ENCODE measurements at places on chromosomes 11 and 22. TPM values are rescaled to one million over a fixed set of nuclear protein-coding genes. Genes with fewer than 3 reads are reported as not detected.

The MRGPRX2 gene
- not detected for total RNA-seq

The TMEM121B gene
- total RNA-seq = 0.19 TPM

DNA sequence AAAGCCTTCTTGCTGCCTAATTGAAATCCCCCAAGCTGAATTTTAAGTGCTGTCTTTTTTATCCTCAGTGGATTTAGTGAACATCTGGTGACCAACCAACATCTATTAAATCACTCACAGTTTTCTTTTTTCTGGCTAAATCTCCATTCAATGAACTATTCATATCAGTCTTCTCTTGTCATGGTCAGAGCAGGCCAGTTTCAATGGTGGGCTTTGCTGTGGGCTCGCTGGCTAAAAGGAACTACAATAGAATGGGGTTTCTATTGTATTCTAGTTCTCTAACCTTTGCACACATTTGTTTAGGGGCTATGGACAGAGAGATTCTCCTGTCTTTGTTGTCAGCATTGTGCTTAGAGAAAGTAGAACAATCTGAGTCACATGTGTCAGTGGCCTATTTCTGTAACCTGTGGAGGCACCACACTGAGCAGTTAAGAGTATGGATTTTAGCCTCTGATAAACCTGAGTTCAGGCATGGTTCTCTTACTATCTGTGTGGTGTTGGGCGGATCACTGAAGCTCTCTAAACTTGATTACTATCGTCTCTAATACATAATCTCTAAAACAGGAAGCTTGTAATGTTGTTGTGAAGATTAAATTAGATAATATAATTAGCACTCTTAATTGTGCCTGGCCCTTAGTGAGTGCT, 94.2 kb upstream of the CADM1 start:
- no peak for DNase-seq
- no peak overlapping the region for H3K4me3 ChIP-seq
- no peaks in the 10 kb centered on the region for H3K27me3 ChIP-seq
- H3K36me3 ChIP-seq = no peaks in the 10 kb centered on the region
- no peak overlapping the region for H3K27ac ChIP-seq

DNA sequence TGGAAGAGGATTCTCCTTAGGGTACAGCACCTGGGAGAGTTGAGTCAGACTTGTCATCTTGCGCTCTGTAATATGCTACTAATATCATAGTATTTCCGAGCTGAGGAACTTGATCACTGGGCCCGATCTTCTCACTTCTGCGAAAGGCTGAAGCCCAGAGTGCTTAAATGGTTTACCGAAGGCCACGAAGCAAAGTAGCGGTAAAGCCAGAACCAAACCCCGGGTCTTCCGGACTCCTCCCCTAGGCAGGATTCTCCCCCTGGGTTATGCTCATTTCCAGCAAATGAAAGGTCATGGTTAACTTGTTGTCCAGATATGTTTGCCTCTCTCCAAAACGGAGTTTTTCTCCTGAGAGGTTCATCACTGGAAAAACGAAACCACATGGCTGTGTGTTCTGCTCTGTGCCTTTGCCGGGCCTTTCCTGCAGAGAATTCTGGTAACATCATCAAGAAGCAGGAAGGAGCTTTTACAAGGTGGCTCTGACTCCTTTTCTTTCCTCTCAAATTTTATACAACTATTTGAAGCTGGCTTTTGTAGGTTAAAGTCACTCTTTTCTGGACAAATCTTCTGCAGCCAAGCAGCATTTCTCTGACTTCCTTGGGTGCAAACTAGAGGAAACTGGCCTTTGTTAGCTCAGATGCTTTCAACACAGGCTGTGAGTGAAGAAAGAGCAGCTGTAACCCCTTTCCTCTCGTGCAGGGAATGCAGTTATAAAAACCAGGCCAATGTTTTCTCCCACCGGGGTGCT, 35.5 kb downstream of the UBASH3B start:
- peak; percentile 35 for DNase-seq
- peaks cover 79% of the 10 kb centered on the region for H3K4me1 ChIP-seq
- H3K4me3 ChIP-seq = peak overlapping the region; percentile 46
- no peaks in the 10 kb centered on the region for H3K27me3 ChIP-seq

DNA sequence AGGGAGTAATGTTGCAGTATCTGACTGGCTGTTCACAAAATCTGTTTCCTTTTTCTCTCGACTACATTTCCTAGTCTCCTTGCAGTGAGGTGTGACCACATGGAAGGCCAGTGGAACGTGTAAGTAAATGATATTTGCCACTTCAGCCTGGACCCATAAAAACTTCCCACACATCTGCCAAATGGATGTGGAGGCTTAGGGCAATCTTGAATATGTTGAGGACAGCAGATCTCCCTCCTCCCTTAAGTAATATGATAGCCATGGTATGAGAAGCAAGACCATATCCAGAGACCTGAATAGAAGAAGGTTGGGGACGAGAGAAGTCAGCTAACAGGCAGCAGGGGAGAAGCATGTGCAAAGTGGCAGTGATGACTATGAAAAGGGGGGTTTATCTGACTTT, 33.0 kb upstream of the C11orf87 start:
- no peak overlapping the region for H3K27ac ChIP-seq
- no peaks in the 10 kb centered on the region for H3K36me3 ChIP-seq
- no peaks in the 10 kb centered on the region for H3K4me1 ChIP-seq
- peaks cover 2% of the 10 kb centered on the region for H3K27me3 ChIP-seq

GRCh38 chr22:41197038-41197972, 7.8 kb upstream of the L3MBTL2 start:
- peak overlapping the region; percentile 77 for H3K4me3 ChIP-seq
- H3K27me3 ChIP-seq = no peaks in the 10 kb centered on the region
- DNase-seq = peak; percentile 89
- H3K36me3 ChIP-seq = no peaks in the 10 kb centered on the region
- H3K4me1 ChIP-seq = peaks cover 11% of the 10 kb centered on the region

DNA sequence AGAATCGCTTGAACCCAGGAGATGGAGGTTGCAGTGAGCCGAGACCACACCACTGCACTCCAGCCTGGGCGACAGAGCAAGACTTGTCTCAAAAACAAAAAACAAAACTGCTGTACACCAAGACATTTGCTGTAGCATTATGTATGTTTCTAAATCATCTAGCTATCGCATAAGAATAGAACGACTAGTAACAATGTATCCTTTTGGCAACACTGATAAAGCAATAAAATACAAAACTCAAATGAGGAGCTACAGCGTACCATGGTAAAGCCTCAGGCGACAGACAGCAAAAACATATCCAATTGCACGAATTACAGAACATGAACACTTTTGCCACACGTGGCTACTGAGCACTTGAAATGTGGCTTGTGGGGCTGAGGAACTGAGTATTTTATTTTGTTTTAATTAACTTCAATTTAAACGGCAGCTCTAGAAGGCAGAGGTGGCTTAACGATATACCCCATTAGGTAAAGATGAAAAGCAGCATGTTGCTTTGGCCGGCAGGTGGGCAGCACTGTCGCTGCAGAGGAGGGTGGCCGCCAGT, 2.3 kb downstream of the TUBGCP6 start:
- H3K4me1 ChIP-seq = peaks cover 21% of the 10 kb centered on the region
- no peak for DNase-seq
- H3K36me3 ChIP-seq = peaks cover 25% of the 10 kb centered on the region

- H3K4me1 ChIP-seq = no peaks in the 10 kb centered on the region
- no peak overlapping the region for H3K27ac ChIP-seq
- H3K4me3 ChIP-seq = no peak overlapping the region
- no peaks in the 10 kb centered on the region for H3K27me3 ChIP-seq
Observed at GRCh38 chr11:21582791-21583190, 610.1 kb upstream of the ANO5 start.

DNA sequence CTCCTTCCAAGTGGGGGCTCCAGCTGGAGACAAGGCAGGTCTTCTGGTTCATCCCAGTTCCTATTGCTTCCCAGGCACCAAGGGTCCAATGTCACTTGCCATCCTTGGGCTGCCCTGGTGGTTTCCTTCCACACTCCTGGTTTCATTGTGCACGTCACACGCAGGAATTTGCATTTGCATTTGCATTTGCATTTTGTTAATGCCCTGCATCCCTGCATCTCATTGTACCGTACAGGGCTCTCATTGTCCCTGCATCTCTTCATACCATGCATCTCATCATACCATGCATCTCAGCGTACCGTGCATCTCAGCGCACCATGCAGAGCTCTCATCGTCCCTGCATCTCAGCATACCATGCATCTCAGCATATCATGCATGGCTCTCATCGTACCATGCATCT, 112.2 kb upstream of the SYT13 start:
- no peak for DNase-seq
- no peaks in the 10 kb centered on the region for H3K27me3 ChIP-seq
- no peak overlapping the region for H3K27ac ChIP-seq
- H3K36me3 ChIP-seq = no peaks in the 10 kb centered on the region
- no peak overlapping the region for H3K4me3 ChIP-seq

DNA sequence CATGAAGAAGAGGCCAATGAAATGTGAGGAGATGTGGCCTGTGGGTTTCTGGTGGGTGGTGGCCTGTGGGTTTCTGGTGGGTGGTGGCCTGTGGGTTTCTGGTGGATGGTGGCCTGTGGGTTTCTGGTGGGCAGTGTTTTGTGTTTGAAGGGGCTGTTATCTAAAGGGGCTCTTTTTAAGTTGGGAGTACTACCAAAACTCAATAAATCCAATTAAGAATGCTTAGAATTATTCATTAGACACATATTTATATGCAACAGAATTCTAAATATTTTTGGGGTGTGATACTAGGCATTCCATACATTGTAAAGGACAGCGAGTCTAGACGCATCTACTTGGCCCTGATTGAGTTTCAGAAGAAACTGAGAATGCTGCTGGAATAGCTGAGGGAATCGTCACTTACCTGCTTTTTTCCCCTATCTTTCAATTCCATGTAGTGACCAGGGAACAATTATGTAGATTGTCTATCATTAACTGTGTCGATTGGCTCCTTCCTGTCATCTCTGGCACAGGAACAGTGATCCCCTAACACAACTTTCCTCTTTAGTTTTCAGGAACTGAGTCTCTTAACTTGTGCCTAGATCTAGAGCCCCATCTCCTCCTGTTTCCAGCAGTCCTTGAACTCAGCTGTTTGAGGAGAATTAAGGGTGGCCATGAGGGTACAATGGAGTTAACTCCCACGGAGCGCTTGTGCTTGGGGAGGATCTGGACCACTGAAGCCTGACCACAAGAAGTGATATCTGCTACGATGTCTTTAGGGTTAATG, 37.3 kb upstream of the TOP3B start:
- H3K4me3 ChIP-seq = no peak overlapping the region
- no peak overlapping the region for H3K27ac ChIP-seq
- H3K4me1 ChIP-seq = no peaks in the 10 kb centered on the region
- H3K36me3 ChIP-seq = no peaks in the 10 kb centered on the region

DNA sequence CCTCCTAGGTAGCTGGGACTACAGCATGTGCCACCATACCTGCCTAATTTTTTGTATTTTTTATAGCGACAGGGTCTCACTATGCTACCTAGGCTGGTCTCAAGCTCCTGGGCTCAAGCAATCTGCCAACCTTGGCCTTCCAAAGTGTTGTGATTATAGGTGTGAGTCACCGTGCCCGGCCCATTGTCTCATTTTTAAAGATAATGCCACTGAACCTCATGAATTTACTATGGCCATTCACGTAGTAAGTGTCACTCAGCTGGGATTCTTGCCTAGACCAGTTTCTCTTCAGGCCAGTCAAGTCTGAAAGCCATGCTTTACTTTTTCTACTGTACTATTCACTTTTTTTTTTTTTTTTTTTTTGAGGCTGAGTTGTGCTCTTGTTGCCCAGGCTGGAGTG, 22.4 kb downstream of the DEPDC5 start:
- no peak overlapping the region for H3K4me3 ChIP-seq
- H3K4me1 ChIP-seq = no peaks in the 10 kb centered on the region
- DNase-seq = no peak
- no peak overlapping the region for H3K27ac ChIP-seq
- H3K27me3 ChIP-seq = no peaks in the 10 kb centered on the region

DNA sequence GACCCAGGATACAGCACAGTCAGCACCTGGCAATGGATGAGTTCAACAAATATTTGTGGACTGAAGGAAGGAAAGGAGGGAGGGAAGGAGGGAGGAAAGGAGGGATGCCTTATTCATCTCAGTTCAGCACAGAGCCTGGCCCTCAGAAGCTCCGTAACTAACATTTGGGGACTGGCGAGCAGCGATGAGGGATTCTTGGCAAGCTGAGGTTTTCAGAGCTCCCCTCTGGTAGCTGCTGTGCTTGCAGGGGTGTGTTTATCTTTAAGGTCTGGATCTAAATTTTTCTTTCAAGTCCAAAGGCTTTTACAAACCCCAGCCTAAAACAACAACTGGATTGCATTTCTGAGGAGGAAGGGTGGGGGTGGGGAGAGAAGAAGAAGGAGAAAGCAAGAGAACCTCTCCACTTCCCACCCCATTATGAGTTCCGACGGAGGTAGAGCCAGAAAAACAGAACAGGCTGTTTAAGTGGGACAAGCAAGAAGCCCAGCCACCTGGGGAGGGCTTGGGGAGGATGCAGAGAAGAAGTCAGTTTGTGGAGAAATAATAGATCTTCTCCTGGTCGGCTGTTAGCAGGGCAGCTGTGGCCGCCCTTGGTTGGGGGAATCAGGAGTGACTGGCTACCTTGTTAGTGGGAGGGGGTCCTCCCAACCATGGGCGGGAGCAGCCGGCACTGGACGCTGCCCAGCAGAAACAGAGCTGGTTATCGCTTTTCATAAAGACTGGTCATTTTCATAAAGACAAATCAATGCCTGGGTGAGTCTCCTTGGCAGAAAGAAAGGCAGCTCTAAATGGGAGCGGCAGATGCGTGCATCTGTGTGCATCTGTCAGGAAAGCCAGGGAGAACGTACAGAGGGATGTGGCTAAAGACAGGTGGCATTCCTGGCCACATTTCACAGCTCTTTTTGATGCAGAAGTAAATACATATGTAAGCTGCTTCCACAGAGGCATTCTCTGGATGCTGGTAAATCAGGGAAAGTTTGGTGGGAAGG, 78.0 kb downstream of the TSPAN18 start:
- no peak overlapping the region for H3K4me3 ChIP-seq
- H3K27me3 ChIP-seq = no peaks in the 10 kb centered on the region
- no peaks in the 10 kb centered on the region for H3K4me1 ChIP-seq
- H3K27ac ChIP-seq = no peak overlapping the region
- H3K36me3 ChIP-seq = no peaks in the 10 kb centered on the region

DNA sequence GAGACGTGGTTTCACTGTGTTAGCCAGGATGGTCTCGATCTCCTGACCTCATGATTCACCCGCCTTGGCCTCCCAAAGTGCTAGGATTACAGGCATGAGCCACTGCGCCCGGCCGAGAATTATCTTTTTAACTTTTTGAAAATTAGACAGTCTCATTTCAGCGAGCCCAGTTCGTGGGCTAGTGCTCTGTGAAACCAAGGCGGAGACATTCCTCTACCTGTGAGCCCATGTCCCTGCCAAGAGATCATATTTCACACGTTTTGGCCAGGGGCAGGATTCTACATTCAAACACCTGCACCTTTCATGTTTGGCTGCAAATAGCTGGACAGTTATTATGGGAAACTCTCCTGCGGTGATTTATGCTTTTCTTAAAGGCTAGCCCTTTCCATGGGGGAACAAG, 60.3 kb downstream of the IRAG1 start:
- peaks cover 8% of the 10 kb centered on the region for H3K4me1 ChIP-seq
- H3K27me3 ChIP-seq = no peaks in the 10 kb centered on the region
- no peak overlapping the region for H3K27ac ChIP-seq
- no peak overlapping the region for H3K4me3 ChIP-seq
- DNase-seq = no peak
